ENCODE measurements at places on chromosomes 7 and 10.

DNA sequence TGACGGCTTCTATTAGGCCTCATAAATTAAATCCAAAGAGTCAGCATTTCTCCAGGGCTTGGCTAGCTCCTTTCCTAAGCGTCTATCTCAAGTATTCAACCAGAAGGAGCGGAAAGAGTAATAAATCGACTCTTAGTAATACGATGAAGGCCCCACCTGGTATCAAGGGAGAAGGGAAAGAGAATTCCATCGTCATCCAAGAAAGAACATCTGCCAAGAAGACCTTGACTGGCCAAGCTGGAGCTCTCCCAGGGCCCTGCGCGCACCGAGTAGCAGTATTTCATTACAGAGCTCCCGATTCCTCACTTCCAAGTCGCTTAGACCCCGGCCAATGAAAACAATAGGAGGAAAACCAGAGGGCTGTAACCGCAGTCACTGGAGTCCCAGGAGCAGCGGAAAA lies 178.0 kb upstream of the FRMD4A start:
- no peak for DNase-seq

DNA sequence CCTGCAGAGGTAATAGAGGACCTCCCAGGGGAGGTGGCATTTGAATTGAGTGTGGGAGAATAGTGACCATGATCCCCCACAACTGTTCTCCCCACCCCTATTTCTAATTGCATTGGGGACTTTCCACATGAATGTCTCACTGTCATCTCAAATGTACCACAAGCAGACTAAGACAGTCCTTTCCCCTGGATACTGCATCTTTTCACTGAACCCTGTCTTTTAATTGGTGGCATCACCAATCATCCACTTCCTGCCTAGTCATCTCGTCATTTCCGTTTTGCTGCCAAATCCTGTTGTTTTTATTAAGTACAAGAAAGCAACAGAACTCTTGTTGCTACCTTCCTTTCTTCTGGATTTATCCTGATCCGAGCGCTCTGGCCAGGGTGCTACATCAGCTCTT lies 120.3 kb downstream of the NRP1 start:
- no peak for DNase-seq

GRCh38 chr7:73738220-73738611 lies 386 bp downstream of the ABHD11 start:
- peak; percentile 63 for DNase-seq

- DNase-seq: no peak
Observed at GRCh38 chr7:157689269-157690057, 352.7 kb downstream of the DNAJB6 start.

Measured in foreskin keratinocyte (primary cell).